ENCODE measurements at places on chromosomes 16 and 17.
A peak's percentile ranks its signal among the peaks of the same experiment; 100 is the strongest.

DNA sequence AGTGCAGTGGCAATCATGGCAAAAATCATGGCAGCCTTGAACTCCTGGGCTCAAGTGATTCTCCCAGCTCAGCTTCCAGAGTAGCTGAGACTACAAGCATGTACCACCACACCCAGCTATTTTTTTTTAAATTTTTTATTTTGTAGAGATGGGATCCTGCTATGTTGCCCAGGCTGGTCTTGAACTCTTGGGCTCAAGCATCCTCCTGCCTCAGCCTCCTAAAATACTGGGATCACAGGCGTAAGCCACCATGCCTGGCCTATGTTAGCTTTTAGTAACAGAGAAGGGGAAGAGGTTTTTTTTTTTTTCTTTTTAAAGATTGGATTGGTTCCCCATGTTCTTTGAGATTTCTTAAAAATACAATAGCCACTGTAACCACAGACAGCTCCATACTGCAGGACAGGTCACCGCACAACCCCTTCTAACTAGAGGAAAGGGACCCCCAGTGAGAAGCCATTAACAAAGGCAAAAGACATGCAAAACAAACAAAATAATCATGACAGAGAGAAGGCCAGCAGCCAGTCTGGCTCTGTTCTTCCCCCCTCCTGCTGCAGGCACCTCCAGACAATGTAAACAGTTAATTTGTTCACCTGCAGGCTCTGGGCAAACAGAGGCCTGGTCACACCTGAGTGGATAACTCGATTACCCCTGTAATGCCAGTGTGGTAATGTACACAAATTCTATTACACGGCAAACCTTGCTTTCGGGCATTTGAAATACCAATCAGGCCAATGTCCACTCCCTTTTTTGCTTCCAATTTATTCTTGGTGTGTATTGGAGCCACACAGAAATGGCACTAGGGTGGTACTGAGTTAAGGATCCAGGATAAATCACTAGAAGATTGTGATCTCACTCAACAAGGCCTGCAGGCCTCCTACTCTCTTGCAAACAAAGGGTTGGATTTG is 52.9 kb downstream of the SNX11 start:
- DNase-seq: no peak

DNA sequence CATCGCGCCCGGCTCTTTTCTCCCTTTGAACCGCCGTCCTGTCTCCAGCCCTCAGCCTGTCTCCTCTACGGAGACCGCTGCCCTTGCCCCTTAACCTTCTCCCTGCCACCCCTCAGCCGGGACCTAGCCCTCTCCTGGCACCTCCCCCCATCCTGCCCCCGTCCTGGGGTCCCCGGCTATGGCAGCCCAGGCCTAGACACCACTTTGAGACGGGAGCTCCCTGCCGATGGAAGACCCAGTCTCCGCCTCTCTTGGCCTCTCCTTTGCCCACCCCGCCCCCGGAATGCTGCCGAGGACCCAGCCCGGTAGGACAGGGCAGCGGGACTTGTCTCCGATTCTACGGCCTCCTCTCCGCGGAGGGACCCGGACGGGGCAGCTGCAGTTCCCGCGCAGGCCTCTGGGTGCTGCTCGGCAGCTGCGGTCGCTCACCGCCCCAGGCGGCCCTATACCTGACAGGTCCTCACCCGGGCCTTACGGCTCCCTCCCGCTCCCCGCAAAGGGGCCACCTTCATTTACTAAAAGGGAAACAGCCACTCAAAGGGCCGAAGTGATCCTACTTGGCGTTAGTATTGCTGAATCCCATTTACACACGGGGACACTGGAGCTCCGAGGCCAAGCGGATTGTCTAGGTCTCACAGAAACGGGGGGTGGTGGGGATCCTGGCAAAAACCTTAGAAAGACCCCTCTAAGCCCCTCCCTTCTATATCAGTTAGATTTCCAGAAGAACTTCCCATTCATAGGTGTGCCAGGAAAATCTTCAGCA is 32.6 kb upstream of the TAC4 start:
- peak; percentile 94 for DNase-seq

- no peak for DNase-seq
These were observed 590 bp downstream of the ITGAX start for GRCh38 chr16:31355431-31356100.

- no peak for DNase-seq
These were observed 57.9 kb downstream of the RTN4RL1 start for GRCh38 chr17:1967213-1967612.

DNA sequence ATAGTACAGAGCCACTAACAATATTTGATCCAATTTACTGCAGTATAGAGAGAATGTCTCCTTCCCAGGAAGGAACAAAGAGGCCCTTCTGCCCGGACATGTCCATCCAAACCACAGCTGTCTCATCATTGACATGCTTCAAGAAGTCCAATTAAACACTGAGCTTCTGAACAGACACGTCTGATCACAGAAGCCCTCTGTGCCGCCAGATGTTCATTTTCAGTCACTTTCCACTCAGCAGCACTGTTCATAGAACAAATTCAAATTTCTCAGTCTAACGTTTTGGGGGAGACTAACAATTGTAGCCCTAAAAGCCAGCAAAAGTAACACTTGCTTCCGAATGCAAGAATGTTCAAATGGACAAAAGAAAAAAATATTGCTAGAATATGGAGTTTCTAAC is 15.3 kb downstream of the ZC3H7A start:
- DNase-seq: no peak

Measured in GM03348 (cell line).